Esophagus muscularis mucosa (tissue), 4 donors: ENCODE measurements at places on chromosomes 12 and 14. TPM values are rescaled to one million over a fixed set of nuclear protein-coding genes. Genes with fewer than 3 reads are reported as not detected.

- no peak for DNase-seq
These were observed 822.8 kb downstream of the GALC start for GRCh38 chr14:87170179-87170578.

- no peak for DNase-seq
These were observed 9.6 kb upstream of the BIN2 start for GRCh38 chr12:51333536-51333935.

GRCh38 chr12:50894241-50894640, 51.5 kb downstream of the TMPRSS12 start:
- no peak for DNase-seq

GRCh38 chr12:63929426-63929825, 84.9 kb downstream of the SRGAP1 start:
- no peak for DNase-seq

ABHD12B gene
- not detected for total RNA-seq

GPRC5D gene
- total RNA-seq = not detected

DNA sequence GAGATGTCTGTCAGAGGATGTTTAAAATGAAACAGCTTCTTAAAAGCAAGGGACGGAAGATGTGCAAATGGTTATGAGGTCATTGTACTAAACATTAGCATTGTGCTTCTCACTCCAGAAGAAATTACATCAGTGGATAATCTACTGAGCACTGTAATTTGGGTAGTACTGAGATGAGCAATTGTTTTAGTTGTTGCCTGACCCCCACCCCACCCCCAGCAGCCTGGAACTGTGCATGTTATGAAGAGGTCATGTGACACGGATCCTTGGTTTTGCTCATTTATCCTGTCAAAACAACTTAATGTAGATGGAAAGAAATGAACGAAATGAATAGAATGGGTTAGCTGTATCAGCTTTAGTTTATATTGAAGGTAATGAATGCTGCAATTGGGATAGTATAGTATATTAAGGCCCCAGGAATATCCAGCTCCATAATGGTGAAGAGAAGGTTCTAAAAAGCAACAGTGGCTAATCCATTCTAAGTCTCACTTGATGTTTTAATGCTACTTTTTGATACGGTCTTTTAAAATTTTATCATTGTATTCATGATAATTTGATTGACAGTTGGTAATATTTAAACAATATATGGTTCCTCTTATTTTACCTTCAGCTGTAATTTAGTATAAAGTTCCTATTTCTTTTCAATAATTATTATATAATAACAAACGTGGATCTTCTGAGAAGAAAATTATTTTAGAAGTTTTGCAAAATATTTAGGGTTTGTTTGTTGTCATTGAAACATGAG, 58.5 kb downstream of the WNK1 start:
- no peak for DNase-seq

DNA sequence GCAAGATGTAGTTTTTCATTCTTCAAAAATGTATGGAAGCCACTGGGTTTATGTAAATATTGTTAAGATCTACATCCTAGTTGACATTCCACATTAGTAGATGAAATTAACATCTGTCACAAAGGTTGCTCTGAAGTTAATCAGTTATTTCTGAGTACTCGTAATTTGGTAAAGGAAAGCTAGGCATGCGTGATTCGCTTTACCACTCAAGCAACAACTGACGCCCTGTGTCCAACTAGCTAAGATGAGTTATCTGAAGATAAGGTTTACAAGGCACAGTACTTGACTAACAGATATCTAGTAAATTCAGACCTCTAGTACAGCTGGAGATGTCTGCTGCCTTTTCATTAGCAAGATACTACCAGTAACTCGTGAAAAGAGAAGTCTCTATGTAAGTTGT, 14.1 kb downstream of the PRKD1 start:
- DNase-seq = no peak
